ENCODE measurements at places on chromosomes 2 and 18.
A peak's percentile ranks its signal among the peaks of the same experiment; 100 is the strongest.

DNA sequence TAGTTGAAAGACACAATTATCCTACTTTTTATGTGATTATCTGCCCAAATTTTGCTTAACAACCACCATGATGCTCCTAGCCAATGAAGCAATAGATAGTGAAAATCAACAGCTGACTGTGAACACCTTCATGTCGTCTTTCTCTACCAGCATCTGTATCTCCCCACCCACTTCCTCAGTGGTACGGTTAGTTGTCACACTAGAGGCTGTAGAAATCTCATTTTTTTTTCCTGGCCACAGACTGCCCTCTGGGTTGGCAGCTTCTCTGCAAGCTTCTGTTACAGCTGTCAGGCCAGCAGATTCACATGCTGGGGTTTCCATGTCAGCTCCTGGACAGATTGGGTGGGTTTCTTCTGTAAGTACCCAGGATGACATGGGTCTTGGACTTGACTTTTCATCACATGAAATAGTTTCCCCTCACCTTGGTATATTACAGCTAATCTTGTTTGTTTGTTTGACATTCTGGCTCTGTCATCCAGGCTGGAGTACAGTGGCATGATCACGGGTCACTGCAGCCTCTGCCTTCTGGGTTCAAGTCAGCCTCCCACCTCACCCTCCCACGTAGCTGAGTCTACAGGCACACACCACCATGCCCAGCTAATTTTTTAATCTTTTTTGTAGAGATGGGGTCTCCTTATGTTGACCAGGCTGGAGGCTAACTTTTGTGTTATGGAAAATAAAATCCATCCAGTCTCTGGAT, 24.3 kb downstream of the STAT4 start:
- no peak for DNase-seq

DNA sequence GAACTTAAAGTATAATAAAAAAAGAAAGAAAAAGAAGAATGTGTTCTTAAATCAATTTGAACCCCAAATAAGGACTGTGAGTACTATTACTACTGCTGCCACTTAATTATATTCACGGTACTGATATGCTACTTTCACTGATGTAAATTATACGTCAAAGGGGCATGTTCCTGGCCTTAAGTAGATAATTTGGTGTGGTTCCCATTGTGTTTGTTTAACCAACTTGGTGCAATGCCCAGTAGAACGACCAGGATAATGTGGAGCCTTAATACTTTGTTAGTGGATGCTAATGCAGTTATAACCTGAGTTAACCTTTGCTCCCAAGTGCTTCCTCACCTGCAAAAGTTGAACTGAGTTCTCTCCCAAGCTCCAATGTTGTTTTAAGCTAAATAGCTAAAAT, 142.0 kb downstream of the NR4A2 start:
- no peak for DNase-seq

DNA sequence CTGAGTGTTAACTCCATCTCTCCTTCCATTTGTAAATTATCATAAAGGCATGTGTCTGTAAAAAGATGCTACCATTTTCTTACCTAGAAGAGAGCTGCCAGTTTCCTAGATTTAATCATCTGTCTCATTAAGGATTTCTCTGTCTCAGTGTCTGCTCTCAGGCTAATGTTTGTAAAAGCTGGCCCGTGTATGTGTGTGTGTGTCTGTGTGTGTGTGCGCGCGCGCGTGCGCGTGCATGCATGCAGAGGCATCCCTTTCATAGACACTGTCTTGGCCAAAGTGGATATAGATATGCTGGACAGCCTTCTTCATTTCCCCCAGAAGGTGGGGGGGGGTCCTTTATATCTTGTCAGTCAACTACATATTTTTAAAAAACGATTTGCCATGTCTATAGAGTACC, 18.9 kb downstream of the MGAT5 start:
- no peak for DNase-seq

DNA sequence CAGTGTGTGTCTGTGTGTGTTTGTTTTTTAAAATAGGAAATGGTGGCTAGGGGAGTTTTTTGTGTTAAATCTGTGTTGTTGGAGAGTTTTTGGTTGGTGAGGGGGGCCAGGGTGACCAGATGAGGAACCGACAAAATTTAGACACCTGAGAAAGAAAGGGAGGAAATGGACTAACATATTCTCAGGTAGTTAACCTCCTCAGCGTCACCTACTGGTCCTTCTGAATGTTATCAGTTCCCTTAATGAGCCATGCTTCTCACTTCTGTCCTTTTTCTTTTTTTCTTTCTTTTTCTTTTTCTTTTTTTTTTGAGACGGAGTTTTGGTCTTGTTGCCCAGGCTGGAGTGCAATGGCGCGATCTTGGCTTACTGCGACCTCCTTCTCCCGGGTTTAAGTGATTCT, 107.0 kb downstream of the FMNL2 start:
- no peak for DNase-seq

- DNase-seq, result no peak
Measured at GRCh38 chr2:208407667-208408066, 1.1 kb downstream of the PTH2R start.

GRCh38 chr2:12555012-12555645, 161.6 kb upstream of the TRIB2 start:
- DNase-seq, result no peak

- no peak for DNase-seq
Measured at GRCh38 chr2:23809150-23809549, 117.8 kb downstream of the ATAD2B start.

DNA sequence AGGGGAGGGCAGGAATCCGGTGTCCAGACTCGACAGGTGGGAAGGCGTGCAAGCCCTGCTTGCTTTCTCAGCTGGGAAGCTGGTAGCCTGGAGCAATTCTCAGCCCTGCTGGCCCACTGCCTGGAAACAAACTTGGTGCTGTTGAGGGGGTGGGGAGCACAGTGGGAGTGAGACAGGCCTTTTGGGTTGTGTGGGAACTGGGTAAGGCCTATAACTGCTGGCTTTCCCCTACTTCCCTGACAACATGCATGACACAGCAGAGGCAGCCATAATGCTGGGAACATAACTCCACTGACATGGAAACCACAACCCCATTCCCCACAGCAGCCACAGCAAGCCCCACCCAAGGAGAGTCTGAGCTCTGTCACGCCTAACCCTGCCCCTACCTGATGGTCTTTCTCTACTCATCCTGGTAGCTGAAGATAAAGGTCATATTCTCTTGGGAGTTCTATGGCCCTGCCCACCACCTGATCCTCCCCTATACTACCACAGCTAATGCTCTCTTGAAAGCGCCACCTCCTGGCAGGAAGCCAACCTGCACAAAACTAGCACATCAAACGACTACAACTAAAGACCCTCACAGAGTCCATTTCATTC, 122.9 kb upstream of the ACVR1C start:
- no peak for DNase-seq

GRCh38 chr2:165011199-165011598, 55.9 kb upstream of the SLC38A11 start:
- DNase-seq, result no peak

- DNase-seq, result no peak
Measured at GRCh38 chr2:100004348-100004884, 138.0 kb downstream of the AFF3 start.

GRCh38 chr2:68784188-68784587, 49.6 kb downstream of the ARHGAP25 start:
- DNase-seq, result no peak

GRCh38 chr2:132416723-132417395, at the start of gene GPR39:
TSS of gene GPR39 (plus strand) at chr2:132416805.
- DNase-seq, result no peak

- no peak for DNase-seq
Measured at GRCh38 chr2:140199312-140199711, 1419.1 kb upstream of the NXPH2 start.

- no peak for DNase-seq
Measured at GRCh38 chr2:121334581-121335293, 49.7 kb upstream of the TFCP2L1 start.

DNA sequence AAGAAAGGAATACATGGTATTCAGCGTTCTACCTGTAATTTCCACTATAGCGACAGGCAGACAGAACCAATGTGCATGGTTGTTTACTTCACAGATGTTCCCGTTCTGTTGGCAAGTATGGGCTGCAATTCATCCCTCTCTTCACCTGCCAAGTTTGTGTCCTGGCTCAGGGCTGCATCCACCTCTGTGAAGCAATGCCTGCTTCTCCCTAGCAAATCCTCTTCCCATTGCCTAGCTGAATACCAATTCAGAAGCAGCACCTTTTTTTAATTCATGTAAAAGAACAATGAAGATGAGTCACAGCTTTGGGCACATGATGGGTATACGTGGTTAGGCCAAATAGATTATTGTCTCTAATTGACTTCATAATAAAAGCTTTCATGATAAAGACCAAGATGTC, 54.7 kb upstream of the LRATD1 start:
- DNase-seq, result no peak

- DNase-seq, result peak; percentile 64
Measured at GRCh38 chr2:120418174-120418787, 72.3 kb downstream of the INHBB start.

GRCh38 chr2:157720504-157720903, 91.8 kb upstream of the ACVR1C start:
- DNase-seq, result no peak

Measured in type B pancreatic cell (in vitro differentiated cells).